ENCODE measurements at places on chromosomes 6 and 20. TPM values are rescaled to one million over a fixed set of nuclear protein-coding genes. Genes with fewer than 3 reads are reported as not detected.

DNA sequence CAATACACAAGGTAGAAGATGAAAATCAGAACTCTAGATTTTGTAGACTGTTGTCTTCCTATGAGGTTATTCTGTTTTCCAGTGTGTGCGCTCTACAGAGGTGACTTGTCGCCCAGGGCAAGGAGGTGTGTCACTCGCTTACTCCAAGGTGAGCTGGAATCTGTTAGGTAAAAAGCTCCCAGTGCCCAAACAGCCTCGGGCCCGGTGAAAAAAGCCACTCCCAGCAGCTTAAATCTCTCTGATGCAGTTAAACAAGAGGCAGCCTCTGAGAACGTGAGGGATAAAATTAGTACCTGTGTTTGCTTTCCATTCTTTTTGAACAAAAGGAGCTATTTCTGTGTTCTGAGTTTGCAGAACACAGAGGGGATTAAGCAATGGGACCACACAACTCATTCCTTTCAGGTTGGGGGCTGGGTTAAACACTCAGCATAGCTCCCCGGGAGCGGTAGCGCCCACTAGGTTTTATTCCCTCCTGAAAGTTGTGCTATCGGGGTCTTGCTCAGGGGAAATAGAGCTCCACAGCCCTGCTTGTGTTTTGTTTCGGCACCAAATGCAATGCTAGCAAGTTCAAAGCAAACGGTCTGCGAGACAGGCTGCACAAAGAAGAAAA is 181.2 kb downstream of the FOXA2 start:
- no peak for DNase-seq

DNA sequence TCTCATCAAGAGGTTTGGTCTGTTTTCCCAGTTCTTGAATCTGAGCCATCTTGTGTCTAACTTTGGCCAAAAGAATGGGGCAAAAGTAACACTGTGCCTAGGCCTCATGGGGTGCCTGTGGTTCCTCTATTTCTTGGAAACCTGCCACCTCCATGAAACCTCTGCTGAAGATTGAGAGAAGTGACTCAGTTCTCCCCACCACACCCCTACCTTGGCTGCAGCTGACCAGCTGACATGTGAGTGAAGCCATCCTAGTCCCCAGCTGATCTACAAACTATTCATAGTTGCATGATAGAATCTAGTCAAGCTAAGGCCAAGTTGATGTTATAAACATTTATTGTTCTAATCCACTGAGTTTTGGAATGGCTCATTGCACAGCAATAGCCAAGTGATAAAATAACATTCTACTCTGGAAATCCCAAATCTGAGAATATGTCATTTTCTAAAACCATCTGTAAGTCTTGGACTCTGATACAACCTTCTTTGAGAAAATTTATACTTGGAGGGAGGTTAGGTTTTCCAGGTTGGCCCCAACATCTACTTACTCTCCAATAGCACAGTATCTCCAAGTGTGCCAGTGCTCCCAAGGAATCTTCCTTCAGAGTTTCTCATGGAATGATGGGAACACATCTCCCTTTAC is 107.0 kb upstream of the SMLR1 start:
- no peak for DNase-seq

DNA sequence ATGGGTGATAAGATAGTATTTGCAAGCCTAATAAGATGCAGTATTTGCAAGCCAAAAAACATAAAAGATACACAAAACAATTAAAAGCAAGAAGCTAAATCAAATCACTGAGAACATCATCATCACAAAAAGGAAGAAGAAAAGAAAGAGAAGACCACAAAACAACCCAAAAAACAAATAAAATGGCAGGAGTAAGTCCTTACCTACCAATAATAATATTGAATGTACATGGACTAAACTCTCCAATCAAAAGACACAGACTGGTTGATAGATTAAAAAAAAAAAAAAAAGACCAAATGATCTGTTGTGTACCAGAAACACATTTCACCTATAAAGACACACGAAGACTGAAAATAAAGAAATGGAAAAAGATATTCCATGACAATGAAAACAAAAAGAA is 37.7 kb downstream of the ECHDC1 start:
- DNase-seq = no peak

The TCP11 gene
- 1.8 TPM for total RNA-seq

The FAM184A gene
- 21.7 TPM for total RNA-seq

- DNase-seq = no peak
These were observed 577 bp downstream of the LSM14B start for GRCh38 chr20:62122654-62123449.

DNA sequence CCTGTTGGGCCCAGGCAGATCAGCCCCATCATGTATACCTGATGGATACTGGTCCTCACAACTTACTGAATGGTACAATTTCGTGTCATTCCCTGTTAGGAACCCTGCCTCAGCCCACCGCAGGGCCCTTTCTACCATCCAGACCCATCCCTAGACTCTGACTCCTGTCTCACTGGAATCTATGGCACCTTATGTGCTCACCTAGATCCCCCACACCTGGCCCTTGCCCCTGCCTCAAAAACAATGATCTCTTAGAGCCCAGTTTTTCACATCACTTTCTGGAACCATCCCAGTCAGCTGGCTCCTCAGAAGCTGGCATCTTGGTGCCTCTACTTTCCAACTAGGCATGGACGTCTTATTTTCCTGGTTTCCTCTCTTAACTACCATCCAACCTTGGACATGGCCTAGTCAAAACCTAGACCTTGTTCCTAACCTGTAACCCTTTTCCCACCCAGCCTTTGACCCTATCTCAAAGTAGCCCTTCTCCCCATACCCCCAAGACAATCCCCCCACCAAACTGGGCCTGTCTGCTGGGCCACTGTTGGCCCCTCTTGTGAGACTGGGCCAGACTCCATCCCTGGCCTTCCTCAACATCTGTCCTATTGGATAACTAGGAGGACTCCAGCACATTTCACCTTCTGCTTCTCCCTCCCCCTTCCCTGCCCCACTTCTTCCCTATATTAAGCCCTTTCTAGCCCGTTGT is 981 bp downstream of the HM13 start:
- no peak for DNase-seq

The LIN28B gene
- total RNA-seq = 0.69 TPM

The MCCD1 gene
- not detected for total RNA-seq

The ZSCAN23 gene
- total RNA-seq = 6.1 TPM

- DNase-seq = no peak
These were observed 39.7 kb downstream of the SLC26A8 start for GRCh38 chr6:35984701-35985100.

- DNase-seq = peak; percentile 67
These were observed 102.6 kb downstream of the LAMP5 start for GRCh38 chr20:9616833-9617461.

DNA sequence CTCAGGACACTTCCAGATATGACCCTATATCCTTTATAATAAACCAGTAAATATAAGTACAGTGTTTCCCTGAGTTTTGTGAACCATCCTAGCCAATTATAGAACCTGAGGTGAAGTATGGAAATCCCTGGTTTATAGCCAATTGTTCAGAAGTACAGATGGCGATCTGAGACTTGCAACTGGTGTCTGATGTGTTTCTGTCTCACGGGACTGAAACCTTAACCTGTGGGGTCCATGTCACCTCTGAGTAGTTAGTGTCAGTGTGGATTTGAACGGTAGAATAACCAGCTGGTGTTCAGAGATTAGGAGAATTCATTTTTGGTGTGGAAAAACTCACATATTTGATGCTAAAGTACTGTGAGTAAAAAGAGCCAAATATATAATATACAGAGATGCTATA is 606.6 kb downstream of the MAFB start:
- DNase-seq = no peak

GRCh38 chr6:144349690-144350527 is 64.8 kb downstream of the UTRN start:
- DNase-seq = no peak

The BTN1A1 gene
- not detected for total RNA-seq

The KIF25 gene
- total RNA-seq = 6.0 TPM

DNA sequence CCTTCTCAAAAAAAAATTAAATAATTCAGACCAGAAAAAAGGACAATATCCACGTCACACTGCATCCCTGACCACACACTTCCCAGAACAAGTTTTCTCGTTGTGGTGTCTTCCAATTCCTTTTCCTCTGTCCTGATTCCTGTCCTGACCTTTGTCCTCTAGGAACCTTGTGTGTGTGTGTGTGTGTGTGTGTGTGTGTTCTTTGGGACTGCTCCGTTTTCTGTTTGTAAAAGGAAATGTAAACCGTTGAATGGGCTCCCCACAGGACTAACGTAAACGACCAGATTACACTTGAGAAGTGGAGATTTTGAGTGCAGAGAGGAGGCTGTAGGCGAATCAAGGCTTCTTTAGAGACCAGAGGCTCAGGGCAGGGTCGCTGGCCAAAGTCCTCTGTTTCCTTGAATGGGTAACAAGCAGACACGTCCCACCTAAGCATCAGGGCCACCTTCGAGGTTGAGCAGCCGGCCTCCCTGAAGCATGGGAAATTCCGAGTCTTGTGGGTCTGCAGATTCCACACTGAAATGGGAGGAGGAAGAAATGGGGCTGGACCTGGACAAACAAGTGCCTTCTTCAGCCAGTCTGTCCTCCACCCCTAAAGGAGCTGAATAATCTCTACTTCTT is 7.3 kb downstream of the ZBTB46 start:
- DNase-seq = no peak

DNA sequence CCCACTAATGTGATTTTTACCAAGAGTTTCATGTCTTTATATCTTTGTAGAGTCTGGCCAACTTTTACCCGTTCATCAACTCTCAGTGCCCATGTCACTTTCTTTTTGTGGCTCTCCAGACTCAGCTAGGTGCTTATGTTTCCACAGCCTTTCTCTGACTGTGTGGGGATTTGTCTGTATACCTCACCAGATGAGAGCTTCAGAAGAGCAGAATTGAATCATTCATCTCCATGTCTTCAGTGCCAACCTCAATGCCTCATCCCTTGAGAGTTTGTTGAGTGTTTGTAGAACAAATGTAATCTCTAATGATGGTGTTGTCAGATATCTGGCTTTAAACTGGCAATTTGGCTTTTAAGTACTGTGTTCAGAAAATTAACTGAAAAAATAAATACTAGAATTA is 16.8 kb upstream of the CCN2 start:
- DNase-seq = no peak

The DPPA5 gene
- total RNA-seq = not detected

GRCh38 chr20:36435592-36436541 is 105.5 kb upstream of the MYL9 start:
- DNase-seq = peak; percentile 41

GRCh38 chr6:127102299-127102698 is 16.2 kb upstream of the RSPO3 start:
- no peak for DNase-seq

DNA sequence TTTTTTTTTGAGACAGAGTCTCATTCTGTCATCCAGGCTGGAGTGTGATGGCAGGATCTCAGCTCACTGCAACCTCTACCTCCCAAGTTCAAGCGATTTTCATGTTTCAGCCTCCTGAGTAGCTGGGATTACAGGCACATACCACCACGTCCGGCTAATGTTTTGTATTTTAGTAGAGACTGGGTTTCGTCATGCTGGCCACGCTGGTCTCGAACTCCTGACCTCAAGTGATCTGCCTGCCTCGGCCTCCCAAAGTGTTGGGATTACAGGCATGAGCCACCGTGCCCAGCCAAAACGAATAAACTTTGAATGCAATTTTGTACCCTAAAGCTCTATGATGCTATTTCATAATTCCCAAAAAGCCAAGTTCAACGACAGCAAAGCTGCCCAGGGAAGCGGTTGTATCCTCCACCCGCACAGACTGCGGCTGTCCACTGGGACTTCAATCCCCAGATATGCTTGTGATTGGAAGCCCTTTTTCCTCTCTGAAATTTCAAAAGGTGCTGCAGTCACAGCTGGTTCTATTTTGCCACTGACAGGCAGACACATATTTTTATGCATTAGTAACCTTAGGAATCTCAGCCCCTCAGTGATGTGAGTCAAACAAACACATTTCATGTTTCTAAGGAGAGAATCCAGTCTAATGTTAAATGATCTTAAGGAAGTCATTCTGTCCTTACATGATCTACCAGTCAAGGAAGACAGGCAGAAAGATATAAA is 8.7 kb upstream of the RAMACL start:
- no peak for DNase-seq
